ENCODE measurements at places on chromosomes 2 and 18.
A peak's percentile ranks its signal among the peaks of the same experiment; 100 is the strongest.

DNA sequence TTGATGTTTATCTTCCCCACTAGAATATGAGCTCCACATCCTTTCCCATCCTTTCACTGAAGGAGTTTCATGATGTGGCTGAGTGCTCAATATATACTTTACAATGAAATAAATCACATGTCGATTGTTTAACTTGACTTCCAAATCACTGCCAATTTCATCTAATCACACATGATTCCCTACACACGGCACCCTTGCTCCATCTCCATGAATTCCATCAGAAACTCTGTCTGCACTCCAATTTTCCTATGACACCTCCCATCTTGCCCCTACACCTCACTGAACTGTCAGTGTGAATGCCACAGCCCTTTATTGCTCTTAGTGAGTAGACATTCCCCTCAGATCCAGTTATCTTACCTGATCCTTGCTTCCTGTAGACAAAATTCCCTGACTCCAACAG is 366.0 kb downstream of the CMPK2 start:
- DNase-seq = no peak

GRCh38 chr18:23142251-23142929 is 7.1 kb downstream of the CABLES1 start:
- no peak for DNase-seq

DNA sequence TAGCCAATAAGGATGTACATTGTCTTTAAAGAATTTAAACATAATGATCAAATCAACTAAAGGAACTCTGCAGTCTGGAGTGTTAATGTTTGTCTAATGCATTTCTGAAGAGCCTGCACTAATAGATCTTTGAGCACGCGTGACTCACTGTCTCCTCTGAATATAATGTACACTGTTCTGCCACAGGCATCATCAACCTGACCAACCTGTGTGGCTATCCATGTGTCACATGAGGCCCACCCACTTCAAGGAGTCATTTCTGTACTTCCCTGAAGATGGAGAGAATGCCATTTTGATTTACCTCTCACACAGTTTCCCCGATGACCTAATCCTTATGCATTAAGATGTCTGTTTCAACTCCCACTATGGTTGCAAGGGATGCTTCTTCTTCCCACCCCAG is 434.0 kb upstream of the SPHKAP start:
- DNase-seq = no peak

GRCh38 chr2:207265869-207266268 is 100.1 kb upstream of the KLF7 start:
- DNase-seq = no peak

- DNase-seq = no peak
These were observed 389.6 kb downstream of the TGIF1 start for GRCh38 chr18:3839581-3839981.

- no peak for DNase-seq
These were observed 22.2 kb upstream of the EPC2 start for GRCh38 chr2:148622366-148622765.

GRCh38 chr2:177908182-177908581 is 164.4 kb downstream of the PDE11A start:
- no peak for DNase-seq

GRCh38 chr2:60212181-60212945 is 341.1 kb downstream of the BCL11A start:
- no peak for DNase-seq

DNA sequence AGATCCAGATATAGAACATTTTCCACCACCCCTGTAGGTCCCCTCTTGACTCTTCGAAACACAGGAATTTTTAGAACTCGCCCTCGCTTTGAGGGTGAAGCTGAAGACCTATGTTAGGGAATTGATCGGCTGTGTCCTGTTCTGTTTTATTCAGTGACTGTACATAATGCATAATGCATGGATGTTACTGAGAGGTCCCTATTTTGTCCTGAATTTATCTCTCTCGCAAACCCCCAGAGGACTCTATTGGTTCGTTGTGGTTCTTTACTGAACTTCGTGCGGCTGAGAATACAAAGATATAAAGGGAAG is 431 bp upstream of the EIF5B start:
- no peak for DNase-seq

DNA sequence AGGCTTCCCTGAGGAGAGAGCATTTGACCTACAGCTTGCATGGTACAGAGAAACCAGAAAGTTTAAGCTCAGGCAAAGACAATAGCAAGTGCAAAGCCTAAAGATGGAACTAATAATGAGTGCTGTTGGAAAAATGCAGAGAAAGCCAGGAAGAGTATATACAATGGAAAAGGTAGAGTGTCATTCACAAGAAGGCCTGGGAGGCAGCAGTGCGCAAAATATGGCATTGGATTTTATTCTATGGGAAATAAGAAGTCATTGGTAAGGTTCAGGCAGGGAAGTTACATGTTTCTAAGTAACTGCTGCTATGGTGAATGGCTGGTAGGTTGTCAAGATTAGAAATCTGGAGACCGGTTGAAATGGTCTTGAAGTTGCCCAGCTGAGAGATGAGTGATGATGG is 2167.3 kb upstream of the CELF4 start:
- no peak for DNase-seq

GRCh38 chr18:43159086-43159770 is 43.7 kb upstream of the RIT2 start:
- no peak for DNase-seq

DNA sequence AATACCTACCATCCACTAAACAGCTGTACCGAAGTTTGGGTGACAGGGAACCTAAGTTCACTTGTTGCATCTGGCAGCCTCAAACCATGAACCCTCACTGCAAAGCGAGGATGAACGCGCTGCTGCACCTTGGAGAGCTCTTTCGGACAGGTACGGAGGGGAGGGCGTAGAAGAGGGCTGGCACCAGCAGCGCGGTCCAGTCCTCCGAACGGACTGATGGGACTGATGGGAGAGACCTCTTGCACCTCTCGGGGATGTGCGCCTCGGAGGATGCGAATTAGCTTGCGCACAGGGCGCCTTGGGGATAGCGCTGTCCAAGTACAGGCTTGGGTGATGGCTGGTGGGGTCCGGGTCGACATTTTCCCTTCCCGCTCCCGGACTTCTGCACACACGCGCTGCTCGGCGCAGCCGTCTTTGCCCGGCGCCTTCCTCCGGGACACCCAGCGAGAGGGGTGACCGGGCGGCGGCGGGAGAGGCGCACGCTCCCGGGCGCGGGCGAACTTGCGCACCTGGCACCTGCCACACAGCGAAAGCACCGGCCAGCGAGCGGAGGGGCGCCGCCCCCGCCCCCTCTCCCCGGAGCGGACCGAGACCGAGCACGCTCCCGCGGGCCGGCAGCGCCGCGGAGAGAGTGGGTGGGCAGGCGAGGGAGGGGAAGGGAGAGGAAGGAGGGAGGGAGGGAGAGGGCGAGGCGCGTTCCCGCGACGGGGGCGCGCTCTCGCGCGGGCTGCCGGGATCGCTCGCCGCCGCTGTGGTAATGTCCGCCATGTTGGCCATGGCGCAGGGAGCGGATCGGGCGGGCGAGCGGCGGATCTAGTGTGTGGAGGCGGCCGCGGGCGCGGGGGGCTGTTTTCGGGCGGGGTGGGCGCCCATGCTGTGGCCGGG is at the start of gene EPC2:
TSS of gene EPC2 (plus strand) at position 754 of the 885 bp plus-strand sequence. CDS start 267 bp downstream, outside the sequence.
- peak; percentile 82 for DNase-seq

- DNase-seq = no peak
These were observed 186.5 kb upstream of the NRP2 start for GRCh38 chr2:205495819-205496218.

GRCh38 chr2:200077838-200078237 is 122.5 kb downstream of the MAIP1 start:
- DNase-seq = no peak

DNA sequence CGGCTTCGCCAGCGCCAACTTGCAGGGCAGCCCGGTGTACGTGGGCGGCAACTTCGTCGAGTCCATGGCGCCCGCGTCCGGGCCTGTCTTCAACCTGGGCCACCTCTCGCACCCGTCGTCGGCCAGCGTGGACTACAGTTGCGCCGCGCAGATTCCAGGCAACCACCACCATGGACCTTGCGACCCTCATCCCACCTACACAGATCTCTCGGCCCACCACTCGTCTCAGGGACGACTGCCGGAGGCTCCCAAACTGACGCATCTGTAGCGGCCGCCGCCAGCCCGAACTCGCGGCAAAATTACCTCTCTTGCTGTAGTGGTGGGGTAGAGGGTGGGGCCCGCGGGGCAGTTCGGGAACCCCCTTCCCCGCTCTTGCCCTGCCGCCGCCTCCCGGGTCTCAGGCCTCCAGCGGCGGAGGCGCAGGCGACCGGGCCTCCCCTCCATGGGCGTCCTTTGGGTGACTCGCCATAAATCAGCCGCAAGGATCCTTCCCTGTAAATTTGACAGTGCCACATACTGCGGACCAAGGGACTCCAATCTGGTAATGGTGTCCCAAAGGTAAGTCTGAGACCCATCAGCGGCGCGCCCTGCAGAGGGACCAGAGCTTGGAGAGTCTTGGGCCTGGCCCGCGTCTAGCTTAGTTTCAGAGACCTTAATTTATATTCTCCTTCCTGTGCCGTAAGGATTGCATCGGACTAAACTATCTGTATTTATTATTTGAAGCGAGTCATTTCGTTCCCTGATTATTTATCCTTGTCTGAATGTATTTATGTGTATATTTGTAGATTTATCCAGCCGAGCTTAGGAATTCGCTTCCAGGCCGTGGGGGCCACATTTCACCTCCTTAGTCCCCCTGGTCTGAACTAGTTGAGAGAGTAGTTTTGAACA is 15.1 kb downstream of the HOXD3 start:
- DNase-seq = no peak

GRCh38 chr2:220226076-220226475 is 598.6 kb downstream of the SLC4A3 start:
- no peak for DNase-seq

DNA sequence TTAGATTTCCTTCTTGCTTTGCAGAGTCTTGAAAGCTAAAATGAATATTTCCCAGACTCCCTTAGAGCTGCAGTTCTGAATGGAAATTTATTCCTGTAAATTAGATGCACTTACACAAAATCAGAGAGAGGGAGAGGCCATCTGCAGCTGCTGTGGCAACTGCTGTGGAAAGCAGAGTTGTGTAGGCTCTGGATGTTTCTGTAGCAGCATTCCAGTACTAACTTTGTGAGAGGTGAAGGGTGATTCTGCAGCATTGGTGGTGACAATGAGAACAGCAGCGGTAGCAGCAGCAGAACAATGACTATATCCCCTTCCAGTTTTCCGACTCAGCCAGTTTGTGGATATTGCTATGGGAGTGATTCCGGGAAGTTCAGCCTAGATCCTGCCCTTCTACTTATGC is 433.0 kb upstream of the REG3G start:
- no peak for DNase-seq

DNA sequence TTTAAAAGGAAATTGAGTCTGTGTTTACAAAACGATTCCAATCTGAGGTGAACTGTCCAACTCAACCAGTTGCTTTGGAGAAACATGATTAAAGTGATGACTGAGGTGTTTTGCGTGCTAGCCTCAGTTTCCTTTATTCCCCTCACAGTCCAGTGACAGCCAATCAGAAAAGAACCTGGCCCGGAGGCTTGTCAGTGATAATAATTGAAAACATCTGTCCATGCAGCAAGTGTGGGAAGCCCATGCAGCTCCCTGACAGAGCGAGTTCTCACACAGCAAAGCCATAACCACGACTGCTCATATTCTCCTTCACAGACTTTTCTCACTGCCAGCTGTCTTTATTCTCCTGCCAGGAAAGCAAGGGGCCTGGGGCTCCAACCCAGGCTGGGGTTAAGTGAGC is 613.4 kb downstream of the ARHGAP15 start:
- no peak for DNase-seq

DNA sequence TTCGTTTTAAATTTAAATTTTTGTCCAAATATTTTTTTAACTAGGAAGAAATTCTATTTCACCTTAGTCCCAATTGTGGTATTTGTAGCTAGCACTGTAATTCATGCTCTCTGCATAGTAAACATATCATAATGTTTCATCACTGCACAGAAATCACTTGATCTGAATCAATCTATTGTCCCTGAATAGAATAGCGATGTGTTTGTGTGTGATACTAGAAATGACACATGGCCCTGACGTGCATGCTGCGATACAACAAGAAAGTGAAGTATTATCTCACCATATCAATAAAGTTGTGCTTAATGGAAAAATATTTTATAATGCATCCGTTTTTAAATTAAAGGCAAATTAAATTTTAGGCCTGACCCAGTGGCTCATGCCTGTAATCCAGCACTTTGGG is 10.0 kb downstream of the TTL start:
- no peak for DNase-seq

DNA sequence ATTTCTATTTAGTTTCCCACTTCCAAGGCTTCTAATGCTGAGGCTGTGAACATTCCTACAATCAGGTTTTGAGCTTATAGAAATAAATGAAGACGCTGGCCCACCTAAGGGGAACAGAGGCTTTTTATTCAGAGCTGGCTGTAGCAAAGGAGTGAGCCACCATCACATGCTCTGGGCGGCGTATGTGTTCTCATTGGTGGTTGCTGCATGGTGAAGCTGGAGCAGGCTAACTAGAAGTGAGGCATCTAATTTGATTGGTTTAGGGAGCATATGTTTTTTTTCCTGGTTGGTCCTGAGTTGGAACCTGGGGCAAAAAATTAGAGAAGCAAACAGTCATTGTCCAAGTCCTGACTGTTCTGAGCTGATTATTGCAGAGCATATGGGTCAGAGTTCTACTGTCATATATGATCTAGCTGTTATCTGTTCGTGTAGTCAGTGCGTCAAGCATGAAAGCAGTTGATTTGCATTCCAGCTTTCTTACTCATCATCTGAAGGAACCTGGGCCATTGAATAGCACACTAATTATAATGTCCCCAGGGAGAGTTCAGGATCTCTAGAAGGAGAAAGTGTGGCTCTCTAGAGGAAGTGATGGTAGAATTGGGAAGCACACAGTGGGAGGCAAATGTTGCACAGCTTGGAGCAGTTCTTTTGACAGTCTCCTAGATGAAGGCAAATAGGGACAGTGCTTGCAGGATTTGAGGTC is 279.6 kb downstream of the PARD3B start:
- no peak for DNase-seq

DNA sequence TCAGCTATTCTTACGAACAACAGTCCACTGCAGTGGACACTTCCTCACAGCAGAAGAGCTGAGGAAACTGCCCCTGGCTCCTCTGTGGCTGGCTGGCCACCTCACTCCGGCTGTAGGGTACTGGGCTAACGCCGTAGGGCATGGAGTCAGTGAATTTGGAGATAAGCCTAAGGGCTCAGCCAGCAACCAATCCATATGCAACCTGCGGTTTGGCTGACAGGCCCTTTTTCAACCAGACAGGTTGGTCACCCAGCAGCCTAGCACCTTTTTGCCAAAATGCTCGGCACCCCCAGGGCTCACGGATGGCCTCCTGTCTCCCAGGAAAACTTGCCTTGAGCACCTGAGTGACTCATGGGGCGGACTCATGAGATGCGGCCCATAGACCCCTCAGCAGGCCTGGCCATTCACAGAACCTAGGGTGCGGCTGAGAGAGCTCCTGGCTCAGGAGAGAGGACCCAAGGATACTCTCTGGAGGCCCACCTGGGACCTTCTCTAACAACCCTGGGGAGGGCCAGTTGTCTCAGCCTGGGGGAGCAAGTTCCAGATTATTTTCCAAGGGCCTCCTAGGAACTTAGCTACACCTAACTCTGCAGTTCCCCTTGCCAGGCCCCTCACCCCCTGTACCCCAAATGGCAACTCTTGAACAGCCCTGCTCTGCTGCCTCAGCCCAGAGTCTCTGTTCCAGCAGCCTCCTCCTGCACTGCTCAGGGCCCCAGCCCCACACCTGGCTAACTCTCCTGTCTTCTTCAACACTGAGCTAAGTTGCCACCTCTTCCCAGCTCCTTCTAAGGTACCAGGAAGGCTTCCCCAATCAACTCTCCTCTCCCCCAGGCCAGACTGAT is 252.1 kb downstream of the CYP26B1 start:
- DNase-seq = no peak

GRCh38 chr18:5276947-5277346 is 18.6 kb downstream of the ZBTB14 start:
- DNase-seq = no peak

Data from left renal cortex interstitium (tissue), 4 donors.